ENCODE measurements at places on chromosomes 5 and 9.

- no peak for DNase-seq
Measured at GRCh38 chr9:133153227-133154096, 10.3 kb downstream of the GBGT1 start.

DNA sequence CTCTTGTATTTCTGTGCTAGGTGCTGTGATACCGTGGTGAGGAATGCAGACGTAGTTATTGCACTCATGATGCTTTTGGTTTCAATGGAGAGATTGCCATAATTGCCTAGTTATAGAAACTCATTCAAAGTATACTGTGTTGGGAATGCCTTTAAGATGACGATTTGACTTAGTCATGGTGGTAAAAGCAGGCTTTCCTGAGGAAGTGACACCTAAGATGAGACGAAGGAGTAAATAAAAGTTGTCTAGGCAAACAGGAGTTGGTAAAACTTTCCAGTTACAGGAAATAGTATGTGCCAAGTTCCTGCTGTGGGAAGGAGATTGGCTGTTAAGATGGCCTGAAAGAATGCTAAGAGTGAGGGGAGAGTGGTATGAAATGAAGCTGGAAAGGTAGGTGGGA, 48.1 kb downstream of the FOCAD start:
- DNase-seq: no peak

DNA sequence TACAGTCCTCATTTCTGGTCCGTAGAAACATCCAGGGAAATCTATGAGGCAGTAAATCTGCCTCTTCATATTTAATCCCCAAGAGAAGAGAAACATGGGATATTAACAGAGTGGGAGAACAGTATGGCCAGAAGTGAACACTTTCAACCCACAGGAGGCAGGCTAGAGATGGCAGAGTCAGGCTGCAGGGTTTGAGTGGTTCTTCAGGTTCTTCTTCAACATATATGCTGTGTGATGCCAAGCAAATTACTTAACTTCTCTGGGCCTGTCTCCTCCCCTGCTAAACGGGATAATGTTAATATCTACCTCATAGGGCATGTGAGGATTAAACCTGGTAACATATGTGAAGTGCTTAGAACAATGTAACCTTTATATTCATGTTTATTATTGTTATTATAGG, 321.8 kb downstream of the PSAT1 start:
- DNase-seq: no peak

DNA sequence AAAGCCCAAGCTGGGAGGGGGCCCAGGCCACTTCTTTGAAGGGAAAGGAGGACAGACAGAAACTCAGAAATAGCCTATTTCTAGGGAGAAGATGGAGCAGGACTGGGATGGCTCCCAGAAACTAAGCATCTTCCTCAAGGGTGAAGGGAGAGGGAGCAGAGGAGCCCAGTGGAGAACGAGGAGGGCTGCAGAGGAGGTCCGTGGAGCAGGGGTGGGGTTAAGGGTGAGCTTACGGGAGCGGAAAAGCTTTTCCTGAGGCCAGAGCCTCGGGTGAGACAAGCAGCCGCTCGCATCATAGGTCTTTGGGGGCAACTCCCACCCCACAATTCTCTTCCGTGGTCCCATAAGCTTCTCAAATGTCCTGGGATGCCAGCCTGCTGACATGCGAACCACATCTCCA, 127.1 kb upstream of the PHYKPL start:
- DNase-seq: no peak

DNA sequence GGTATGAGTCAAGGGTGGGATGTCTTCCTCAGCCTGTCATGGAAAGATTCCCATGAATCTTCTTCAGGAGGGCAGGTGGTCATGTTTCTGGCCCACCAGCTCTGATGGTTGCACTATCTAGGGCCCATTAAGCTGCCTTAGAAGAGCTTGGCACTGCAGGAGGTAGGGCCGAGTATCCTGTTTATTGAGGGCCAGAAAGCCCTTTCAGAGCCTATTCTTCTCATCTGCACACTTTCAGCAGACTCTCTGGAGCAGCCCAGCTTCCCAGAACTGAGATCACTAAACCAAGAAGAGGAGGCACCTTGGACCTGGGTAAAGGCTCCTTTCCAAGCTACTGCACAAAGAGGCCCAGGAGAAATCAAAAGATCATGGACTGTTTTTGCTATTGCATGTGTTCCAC, 146.5 kb downstream of the MTX3 start:
- DNase-seq: no peak

DNA sequence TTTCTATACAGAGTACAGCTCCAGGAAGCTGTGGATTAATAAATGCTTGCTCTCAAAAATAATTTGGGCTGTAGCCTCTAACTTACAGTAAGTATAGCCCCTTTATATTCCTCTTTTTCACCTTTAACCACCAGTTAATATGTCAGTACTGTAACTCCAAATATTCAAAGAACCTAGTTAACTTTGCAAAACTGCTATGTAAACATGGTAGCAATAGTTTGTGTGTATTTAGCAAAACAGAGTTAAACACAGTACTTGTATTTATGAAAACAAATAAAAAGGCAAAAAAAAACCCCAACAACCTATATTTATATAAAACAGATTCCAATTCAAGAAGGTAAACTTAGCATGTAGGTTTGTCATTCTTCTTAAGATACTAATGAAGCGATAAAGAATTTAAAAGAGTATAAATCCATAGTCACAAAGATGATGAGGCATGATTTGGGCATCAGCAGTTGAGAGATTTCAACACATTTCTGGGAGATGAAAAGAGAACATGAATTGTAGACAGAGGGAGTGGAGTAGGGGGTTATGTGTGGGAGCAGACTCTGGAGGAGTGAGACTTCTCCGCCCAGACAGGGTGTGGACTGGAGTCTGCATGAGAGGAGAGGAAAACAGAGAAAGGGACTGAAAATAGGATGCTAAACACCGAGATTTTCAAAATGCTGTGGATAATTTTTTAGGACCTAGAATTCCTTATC, 47.0 kb upstream of the F2RL1 start:
- DNase-seq: no peak

- no peak for DNase-seq
Measured at GRCh38 chr9:116181853-116182610, 28.4 kb downstream of the PAPPA start.

- no peak for DNase-seq
Measured at GRCh38 chr9:18980189-18980588, 52.8 kb downstream of the SAXO1 start.

- no peak for DNase-seq
Measured at GRCh38 chr5:154866841-154867240, 8.4 kb downstream of the CNOT8 start.

GRCh38 chr9:21677387-21677786, 125.0 kb upstream of the MTAP start:
- DNase-seq: no peak

GRCh38 chr9:128568470-128569078, 16.2 kb downstream of the SPTAN1 start:
- no peak for DNase-seq

All from activated T-cell treated with anti-CD3 and anti-CD28 coated beads for 24 hours (primary cell).